Liver (tissue), 10 donors: ENCODE measurements at places on chromosomes 12 and 14.

GRCh38 chr12:107670999-107671643, 14.5 kb upstream of the PWP1 start:
- peak; percentile 51 for DNase-seq
- no peaks in the 10 kb centered on the region for H3K4me1 ChIP-seq
- no peak overlapping the region for H3K4me3 ChIP-seq
- no peak overlapping the region for H3K27ac ChIP-seq
- H3K36me3 ChIP-seq, result no peaks in the 10 kb centered on the region

DNA sequence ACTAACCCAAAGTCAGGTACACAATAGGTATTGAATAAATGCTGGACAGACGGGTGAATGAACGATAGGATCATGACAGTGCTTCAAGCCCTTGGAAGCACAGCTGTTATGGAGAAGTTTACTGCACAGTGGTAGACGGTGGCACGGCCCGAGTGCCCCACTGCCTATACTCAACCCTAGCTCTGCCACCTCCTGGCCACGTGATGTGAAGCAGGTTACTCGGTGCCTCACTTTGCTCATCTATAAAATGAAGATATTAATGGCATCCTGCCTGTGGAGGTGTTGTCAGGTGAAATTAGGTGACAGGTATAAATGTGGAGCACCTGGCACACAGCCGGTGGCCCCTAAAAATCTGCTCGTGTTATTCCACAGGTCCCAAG, 5.8 kb downstream of the ASB2 start:
- no peaks in the 10 kb centered on the region for H3K27me3 ChIP-seq
- H3K27ac ChIP-seq, result no peak overlapping the region
- no peak for DNase-seq
- H3K36me3 ChIP-seq, result no peaks in the 10 kb centered on the region

DNA sequence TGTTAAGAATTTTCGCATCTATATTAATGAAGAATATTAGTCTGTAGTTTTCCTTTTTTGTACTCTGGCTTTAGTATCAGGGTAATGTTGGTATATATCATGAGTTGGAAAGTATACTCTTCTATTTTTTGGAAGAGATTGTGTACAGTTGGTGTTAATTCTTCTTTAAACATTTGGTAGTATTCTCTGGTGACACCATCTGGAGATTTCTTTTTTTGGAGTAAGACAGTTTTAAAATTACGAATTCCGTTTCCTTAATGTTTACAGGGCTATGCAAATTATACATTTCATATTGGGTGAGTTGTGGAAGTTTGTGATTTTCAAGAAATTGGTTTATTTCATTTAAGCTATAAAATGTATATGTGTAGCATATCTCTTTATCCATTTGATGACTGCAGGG, 183.8 kb upstream of the NOS1 start:
- no peaks in the 10 kb centered on the region for H3K36me3 ChIP-seq
- no peaks in the 10 kb centered on the region for H3K4me1 ChIP-seq
- DNase-seq, result no peak
- no peak overlapping the region for H3K4me3 ChIP-seq
- H3K27me3 ChIP-seq, result no peaks in the 10 kb centered on the region

DNA sequence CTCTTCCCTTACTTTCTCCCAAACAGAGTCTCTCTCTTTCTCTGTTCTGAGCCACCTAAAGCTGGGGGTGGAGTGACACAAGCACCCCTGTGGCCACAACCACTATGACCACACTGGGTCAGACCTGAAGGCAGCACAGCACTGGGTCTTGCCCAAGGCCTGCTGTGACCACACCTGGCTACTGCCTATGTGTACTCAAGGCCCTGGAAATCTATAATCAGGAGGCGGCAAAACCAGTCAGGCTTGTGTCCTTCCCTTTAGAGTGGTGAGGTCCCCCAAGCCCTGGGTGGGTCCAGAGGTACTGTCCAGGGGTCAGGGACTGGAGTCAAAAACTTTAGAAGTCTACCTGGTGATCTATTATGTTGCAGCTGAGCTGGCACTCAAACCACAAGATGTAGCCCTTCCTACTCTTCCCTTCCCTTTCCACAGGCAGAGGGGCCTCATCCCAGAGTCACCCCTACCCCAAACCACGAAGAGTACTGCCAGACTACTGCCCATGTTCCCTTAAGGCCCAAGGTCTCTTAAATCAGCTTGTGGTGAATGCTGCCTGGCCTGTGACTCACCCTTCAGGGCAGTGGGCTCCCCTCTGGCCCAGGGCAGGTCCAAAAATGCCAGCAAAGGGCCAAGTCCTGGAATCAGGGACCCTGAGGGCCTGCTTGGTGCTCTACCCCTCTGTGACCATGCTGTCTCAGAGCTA, 179.8 kb upstream of the DYRK2 start:
- no peak overlapping the region for H3K27ac ChIP-seq
- no peaks in the 10 kb centered on the region for H3K36me3 ChIP-seq
- no peaks in the 10 kb centered on the region for H3K4me1 ChIP-seq
- DNase-seq, result no peak
- no peak overlapping the region for H3K4me3 ChIP-seq
- H3K27me3 ChIP-seq, result no peaks in the 10 kb centered on the region

GRCh38 chr12:31519511-31519910, 71.4 kb downstream of the DENND5B start:
- DNase-seq, result no peak
- no peak overlapping the region for H3K4me3 ChIP-seq
- H3K4me1 ChIP-seq, result peaks cover 8% of the 10 kb centered on the region
- no peaks in the 10 kb centered on the region for H3K27me3 ChIP-seq
- H3K36me3 ChIP-seq, result no peaks in the 10 kb centered on the region

GRCh38 chr14:35858521-35859209, 32.5 kb downstream of the BRMS1L start:
- no peaks in the 10 kb centered on the region for H3K4me1 ChIP-seq
- no peaks in the 10 kb centered on the region for H3K27me3 ChIP-seq
- DNase-seq, result no peak
- H3K4me3 ChIP-seq, result no peak overlapping the region
- H3K27ac ChIP-seq, result no peak overlapping the region

GRCh38 chr14:103395244-103395643, 10.0 kb downstream of the MARK3 start:
- H3K36me3 ChIP-seq, result no peaks in the 10 kb centered on the region
- H3K27me3 ChIP-seq, result no peaks in the 10 kb centered on the region
- H3K4me3 ChIP-seq, result no peak overlapping the region
- H3K4me1 ChIP-seq, result peaks cover 14% of the 10 kb centered on the region

GRCh38 chr12:99119449-99119848, 474.4 kb downstream of the APAF1 start:
- no peak overlapping the region for H3K27ac ChIP-seq
- no peak for DNase-seq
- H3K27me3 ChIP-seq, result no peaks in the 10 kb centered on the region

DNA sequence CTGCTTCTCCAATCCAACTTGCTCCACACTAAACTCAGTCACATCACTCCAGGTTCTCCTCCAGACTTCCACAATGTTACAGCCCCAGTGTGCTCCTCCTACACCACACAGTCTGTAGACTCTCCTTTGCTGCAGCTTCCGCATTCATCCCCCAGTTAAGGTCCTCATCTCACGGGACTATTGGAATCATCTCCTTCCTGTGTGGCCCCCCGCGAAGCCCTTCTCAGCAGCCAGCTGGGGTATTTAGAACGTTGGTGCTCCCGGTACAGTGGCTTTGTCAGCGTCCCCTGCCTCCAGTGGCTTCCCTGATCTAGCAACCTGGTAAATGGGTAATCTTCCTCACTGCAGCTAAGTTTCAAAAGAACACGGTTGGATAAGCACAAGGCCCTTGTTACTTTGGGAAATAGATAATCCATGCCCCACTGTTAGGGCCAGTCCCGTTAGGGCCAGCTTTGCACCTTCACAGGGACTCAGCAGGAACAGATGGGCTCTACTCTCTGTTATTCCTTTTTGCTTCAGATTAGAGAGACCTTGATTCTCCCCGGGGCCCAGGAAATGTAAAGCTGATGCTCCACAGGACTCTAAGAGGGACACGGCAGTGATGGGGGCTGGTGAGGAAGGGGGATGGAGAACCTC, 823 bp upstream of the TSPAN11 start:
- no peak overlapping the region for H3K4me3 ChIP-seq
- H3K27me3 ChIP-seq, result no peaks in the 10 kb centered on the region
- no peaks in the 10 kb centered on the region for H3K36me3 ChIP-seq

GRCh38 chr12:5081016-5081415, 37.3 kb downstream of the KCNA5 start:
- H3K27ac ChIP-seq, result no peak overlapping the region
- H3K27me3 ChIP-seq, result no peaks in the 10 kb centered on the region
- no peak overlapping the region for H3K4me3 ChIP-seq
- no peaks in the 10 kb centered on the region for H3K36me3 ChIP-seq

- no peaks in the 10 kb centered on the region for H3K36me3 ChIP-seq
- H3K4me3 ChIP-seq, result no peak overlapping the region
- no peak for DNase-seq
- no peaks in the 10 kb centered on the region for H3K4me1 ChIP-seq
- H3K27ac ChIP-seq, result no peak overlapping the region
- no peaks in the 10 kb centered on the region for H3K27me3 ChIP-seq
Measured at GRCh38 chr12:94595152-94595551, 55.2 kb downstream of the TMCC3 start.

DNA sequence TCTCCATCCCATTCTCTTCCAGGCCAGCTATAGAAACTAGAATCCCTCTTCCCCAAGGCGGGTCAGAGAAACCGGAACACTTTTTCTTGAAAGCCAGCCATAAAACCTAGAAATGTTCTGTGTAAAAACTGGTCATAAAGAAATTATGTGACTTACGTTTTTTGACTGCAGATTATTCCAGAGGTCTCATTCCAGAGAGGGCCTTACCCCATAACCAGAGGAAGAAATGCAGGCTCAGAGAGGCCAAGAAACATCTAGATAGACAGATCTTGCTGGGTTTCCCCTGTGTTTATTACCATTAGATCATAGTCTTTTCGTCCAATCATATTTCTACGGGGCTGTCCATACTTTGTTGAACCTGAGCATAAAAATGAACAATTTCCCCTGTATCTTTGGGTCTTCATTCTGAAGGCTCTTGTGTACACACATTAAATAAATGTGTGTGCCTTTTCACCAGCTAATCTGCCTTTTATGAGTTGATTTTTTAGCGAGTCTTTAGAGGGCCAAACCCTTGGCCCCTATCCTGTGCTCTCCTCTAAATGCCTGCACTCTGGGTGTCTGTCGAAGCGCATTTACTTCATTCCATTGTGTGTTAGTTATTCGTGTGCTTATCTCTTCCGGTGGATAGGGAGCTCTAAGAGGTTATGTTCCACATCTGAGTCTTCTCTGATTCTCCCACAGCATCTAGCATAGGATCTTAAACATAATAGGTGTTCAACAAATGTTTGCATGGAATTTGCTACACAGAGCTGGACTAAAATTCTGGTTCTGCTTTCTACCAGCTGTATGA, 163.0 kb downstream of the ADCK1 start:
- DNase-seq, result no peak
- no peaks in the 10 kb centered on the region for H3K4me1 ChIP-seq
- H3K27ac ChIP-seq, result no peak overlapping the region
- no peak overlapping the region for H3K4me3 ChIP-seq
- H3K27me3 ChIP-seq, result no peaks in the 10 kb centered on the region

GRCh38 chr14:57559576-57559975, 65.9 kb upstream of the CCDC198 start:
- H3K4me3 ChIP-seq, result no peak overlapping the region
- no peak for DNase-seq
- H3K36me3 ChIP-seq, result no peaks in the 10 kb centered on the region
- no peaks in the 10 kb centered on the region for H3K4me1 ChIP-seq

DNA sequence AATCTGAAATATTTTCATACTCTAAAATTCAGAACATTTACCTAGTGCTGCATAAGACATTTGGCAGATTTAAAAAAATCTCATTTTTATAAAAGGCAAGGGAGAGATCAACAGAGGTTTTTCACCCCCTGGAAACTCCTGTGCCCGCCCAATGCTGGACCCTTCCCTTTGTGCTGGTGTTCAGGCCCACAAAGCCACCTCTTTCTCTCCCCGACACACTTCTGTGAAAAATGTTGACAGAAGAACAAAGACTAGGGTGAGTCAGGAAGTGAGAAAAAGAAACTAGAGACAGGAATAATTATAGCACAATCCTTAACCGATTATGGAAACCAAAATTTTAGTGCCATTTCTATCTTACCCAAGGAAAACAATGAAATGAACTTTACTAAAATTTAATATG, 197.7 kb upstream of the STXBP6 start:
- no peaks in the 10 kb centered on the region for H3K27me3 ChIP-seq
- no peaks in the 10 kb centered on the region for H3K36me3 ChIP-seq
- DNase-seq, result no peak
- H3K27ac ChIP-seq, result no peak overlapping the region
- no peak overlapping the region for H3K4me3 ChIP-seq

DNA sequence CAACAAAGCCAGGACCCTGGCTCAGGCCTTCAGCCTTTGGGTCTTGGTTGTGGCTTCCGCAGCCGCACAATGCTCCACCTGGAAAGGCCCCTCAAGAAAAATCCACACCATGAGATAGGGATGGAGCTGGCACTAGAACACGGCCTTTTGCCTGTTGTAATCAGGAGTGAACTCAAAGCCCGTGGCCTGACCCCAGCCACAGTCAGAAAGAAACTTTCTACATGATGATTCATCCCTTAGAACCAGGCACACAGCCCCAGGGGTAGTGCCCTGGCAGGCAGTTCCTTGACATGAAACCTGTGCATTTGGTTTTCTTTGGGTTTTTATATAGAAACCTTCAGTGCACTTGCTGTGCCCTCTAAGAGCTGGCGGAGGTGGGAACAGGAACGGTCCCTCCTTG, 5.1 kb downstream of the CLMN start:
- peak overlapping the region; percentile 84 for H3K27ac ChIP-seq
- H3K27me3 ChIP-seq, result no peaks in the 10 kb centered on the region
- H3K36me3 ChIP-seq, result no peaks in the 10 kb centered on the region
- H3K4me3 ChIP-seq, result no peak overlapping the region
- peaks cover 22% of the 10 kb centered on the region for H3K4me1 ChIP-seq

GRCh38 chr12:21715386-21715785, 57.7 kb upstream of the LDHB start:
- no peaks in the 10 kb centered on the region for H3K4me1 ChIP-seq
- no peaks in the 10 kb centered on the region for H3K36me3 ChIP-seq
- DNase-seq, result no peak
- no peaks in the 10 kb centered on the region for H3K27me3 ChIP-seq

GRCh38 chr14:50835280-50835679, 4.3 kb upstream of the NIN start:
- H3K27me3 ChIP-seq, result no peaks in the 10 kb centered on the region
- H3K4me3 ChIP-seq, result no peak overlapping the region

GRCh38 chr12:18361433-18361832, 100.1 kb downstream of the PIK3C2G start:
- H3K27me3 ChIP-seq, result no peaks in the 10 kb centered on the region
- no peak for DNase-seq
- no peaks in the 10 kb centered on the region for H3K4me1 ChIP-seq
- no peak overlapping the region for H3K27ac ChIP-seq

GRCh38 chr14:90795744-90796143, 20.5 kb downstream of the TTC7B start:
- no peaks in the 10 kb centered on the region for H3K27me3 ChIP-seq
- H3K27ac ChIP-seq, result no peak overlapping the region
- H3K36me3 ChIP-seq, result no peaks in the 10 kb centered on the region
- H3K4me3 ChIP-seq, result no peak overlapping the region
